ENCODE measurements at places on chromosomes 5 and 9.

GRCh38 chr9:98331536-98332259, 76.2 kb upstream of the TBC1D2 start:
- DNase-seq = no peak

- DNase-seq = peak; percentile 86
These were observed 49.3 kb downstream of the ZFAND5 start for GRCh38 chr9:72315510-72316311.

DNA sequence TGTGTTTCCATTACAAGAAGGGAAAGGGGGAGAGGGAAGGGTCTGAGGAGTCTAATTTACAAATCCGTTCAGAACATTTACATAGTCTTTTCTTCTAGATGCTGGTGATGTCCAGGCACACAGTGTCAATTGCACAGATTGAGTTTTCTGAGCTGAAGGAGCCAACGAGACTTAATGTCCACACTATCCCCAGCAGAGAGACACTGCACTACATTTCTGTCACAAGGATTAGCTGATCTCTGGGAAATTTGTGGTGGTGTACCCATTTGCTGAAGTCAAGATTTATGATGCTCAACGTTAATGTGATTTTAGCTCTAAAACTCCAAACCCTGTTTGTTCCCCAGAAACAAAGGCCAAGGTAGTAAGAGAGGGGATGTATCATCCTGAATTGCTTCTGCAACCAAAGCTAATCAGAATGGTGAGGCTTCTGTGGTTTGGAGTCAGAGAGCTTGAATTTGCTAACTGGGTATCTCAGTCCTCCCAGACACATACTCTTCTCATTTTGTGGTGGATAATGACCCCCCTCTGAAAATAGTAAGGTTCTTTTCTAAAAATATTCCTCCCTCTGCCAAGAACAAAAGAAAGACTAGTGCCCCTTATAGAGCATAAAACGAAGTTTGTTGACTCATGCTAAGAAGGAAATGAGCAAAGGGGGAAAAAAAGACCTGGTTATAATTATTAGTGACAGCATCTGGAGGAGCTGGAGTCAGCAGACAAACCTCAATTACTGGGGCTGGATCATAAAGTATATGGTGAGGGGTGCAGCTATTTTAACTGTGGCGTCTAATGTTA, 416.9 kb downstream of the PSAT1 start:
- no peak for DNase-seq

DNA sequence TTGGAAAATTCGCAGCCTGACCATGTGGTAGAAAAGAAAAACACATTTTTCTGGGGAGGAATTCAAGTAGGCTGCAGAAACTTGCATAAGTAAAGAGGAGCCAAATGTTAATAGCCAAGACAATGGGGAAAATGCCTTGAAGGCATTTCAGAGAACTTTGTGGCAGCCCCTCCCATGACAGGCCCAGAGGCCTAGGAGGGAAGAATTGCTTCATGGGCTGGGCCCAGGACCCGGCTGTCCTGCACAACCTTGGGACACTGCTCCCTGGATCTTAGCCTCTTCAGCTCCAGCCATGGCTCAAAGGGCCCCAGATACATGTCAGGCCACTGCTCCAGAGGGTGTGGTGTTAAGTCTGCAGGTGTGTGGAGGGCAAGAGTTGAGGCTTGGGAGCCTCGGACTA, 158.6 kb downstream of the OSTF1 start:
- DNase-seq = no peak

GRCh38 chr9:137149942-137150616, 11.1 kb downstream of the GRIN1 start:
- DNase-seq = no peak

All from prostate gland (tissue), 2 donors.